ENCODE measurements at places on chromosomes 5 and 9.

DNA sequence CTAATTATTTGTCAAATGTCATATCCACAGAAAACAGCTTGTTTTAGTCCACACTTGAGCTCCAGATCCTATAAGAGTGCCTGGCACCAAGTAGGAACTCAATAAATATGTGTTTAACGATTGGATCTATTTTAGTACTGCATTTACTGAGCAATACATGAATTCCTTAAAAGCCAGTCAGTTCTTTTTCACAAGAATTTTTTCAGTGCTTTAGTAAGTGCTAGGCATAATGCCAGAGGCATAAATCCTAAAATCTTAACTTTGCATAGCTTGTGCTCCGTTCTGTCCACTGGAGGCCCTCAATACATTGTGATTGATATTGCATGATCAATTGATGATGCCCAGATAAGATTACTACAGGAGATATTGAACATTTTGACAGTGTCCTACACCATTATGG lies 67.3 kb upstream of the PCSK5 start:
- DNase-seq = no peak

DNA sequence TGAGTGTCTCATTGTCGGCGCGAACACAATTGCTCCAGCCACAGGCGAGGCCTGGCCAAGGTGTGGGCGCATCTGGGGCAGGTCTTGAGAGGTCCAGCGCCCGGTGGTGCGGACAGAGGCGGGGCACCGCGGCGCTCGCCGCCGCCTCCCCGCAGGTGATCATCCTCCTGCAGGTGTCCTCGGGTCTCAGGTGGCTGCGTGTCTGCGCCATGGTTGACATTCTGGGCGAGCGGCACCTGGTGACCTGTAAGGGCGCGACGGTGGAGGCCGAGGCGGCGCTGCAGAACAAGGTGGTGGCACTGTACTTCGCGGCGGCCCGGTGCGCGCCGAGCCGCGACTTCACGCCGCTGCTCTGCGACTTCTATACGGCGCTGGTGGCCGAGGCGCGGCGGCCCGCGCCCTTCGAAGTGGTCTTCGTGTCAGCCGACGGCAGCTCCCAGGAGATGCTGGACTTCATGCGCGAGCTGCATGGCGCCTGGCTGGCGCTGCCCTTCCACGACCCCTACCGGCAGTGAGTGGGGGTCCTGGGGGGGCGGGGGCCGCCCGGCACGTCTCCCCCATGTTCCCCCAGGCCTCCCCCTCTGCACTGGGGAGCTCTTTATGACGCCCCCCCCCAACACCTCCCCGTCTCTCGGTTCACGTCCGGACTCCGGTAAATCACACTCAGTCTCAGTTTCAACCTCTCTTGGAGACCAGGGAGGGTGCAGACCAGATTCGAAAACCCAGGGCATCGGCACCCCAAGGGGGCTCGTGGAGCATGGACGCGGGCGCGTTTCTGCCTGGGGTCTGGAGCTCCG lies 446 bp downstream of the NXNL2 start:
- DNase-seq = peak; percentile 78

GRCh38 chr9:123611226-123611625 lies 255.2 kb downstream of the CRB2 start:
- no peak for DNase-seq

DNA sequence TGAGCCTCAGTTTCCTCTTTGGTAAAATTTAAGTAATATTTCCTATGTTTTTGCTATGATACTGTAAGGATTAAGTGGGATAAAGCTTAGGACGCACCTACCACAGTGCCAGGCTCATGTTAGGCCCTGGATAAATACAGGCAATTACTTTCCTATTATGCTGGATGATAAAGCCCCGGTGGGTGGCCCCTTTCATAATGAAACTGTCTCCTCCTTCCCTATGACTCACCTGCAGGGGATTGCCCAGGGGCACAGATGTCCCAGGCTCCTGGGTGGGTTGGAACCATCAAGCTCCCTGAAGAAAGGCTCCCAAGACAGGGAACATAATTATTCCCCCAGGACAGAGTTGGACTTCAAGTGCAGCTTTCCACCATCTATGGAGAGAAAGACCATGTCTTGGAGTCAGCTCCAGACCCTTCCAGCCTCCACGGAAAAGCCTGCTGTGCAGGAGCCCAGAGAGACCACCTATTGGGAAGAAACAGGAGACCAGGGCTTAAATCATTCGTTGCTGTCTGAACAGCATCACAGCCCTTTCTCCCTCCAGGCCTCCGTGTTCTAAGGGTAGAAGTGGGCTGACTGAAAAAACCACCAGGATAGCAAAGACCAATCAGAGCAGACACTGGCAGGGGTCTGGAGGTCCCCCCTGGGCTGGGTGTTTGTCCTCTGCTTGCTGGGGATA lies 43.2 kb upstream of the FOXE1 start:
- DNase-seq = no peak

DNA sequence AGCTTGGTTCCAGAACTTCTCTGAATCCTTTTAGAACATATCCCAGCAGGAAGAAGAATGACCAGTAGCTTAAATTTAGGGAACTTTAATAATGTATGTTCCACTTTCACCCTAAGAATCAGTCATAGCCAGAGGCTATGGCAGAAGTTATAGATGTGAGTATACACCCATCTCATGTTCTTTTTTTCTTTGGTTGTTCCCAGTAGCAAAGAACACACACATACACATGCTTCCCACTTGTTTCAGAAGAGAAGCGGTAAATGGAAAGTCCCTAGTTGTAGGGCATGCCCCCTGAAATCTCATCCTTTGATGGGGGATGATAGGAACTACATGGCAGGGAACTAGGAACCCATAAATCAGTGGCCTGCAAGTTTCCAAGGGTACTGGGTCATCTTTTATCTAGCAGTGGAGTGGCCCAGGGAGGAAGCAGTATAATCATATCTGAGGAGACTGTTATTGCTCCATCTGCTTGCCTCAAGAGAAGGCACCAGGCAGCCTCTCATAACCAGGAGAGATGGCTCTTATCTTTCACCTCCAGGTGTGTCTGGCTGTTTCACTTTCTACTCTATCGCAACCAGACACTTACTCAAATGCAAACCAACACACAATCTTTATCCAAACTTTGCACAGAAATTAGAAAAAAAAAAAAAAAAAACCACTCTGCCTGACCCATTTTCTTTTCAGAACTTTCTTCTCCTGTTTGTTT lies 109.5 kb downstream of the SNCAIP start:
- no peak for DNase-seq

DNA sequence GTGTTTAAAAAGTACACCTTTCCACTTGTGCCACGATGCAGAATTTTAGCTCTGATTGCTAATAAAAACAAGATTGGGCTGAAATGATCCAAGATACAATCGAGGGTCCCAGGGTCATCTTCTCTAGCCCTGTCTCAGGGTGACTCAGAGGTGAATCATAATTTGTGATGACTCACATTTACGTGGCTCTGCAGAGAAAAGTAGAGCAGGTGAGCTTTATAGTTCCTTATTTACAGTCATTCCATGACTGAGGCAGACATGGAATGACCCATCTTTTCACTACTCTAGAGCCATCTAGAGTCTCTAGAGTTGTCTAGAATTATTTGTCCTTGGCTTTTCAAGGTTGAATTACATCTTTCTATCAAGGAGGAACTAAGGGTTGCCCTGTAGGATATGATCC lies 155.2 kb downstream of the GAS1 start:
- no peak for DNase-seq

- DNase-seq = no peak
Observed at GRCh38 chr5:135979510-135979909, 24.7 kb upstream of the LECT2 start.

- peak; percentile 29 for DNase-seq
Observed at GRCh38 chr9:121399883-121400607, 30.0 kb upstream of the STOM start.

GRCh38 chr5:134600600-134600999 lies 32.0 kb downstream of the SAR1B start:
- DNase-seq = no peak

GRCh38 chr5:171421331-171422262 lies 2.1 kb downstream of the FGF18 start:
- no peak for DNase-seq

- DNase-seq = no peak
Observed at GRCh38 chr5:174245516-174246075, 200.1 kb downstream of the NSG2 start.

DNA sequence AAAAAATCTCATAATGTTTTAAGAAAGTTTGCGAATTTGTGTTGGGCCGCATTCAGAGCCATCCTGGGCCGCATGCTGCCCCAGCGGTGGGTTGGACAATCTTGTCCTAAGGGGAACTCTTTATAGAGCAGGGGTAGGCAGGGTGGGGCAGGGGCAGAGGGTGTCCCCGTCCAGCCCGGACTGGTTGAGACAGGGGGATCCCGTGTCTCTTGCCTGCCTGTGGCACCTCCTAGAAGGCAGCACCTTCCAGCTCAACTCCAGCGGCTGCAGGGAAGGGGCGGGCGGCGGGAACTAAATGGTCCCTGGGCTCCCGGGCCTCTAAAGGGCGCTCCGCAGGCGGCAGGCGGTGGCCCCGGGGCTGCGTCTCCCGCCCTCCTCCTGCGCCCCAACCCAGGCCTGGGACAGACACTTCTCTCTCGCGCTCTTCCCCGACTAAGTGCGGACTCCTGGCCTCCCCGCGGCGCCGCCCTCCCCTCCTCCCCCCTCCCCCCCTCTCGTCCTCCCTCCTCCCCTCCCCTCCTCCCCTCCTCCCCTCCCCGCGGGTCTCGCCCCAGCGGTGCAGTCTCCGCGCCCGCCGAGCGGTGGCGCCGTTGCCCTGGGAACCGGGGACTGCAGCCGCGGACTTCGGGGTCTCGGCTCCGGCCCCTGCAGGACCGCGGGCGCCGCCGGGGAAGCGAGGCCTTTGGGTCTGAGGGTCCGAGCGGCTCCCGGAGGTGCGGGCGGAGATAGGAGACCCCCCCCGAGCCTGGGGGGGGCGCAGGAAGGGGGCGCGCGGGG lies 132.6 kb downstream of the MRPL36 start:
- peak; percentile 50 for DNase-seq

DNA sequence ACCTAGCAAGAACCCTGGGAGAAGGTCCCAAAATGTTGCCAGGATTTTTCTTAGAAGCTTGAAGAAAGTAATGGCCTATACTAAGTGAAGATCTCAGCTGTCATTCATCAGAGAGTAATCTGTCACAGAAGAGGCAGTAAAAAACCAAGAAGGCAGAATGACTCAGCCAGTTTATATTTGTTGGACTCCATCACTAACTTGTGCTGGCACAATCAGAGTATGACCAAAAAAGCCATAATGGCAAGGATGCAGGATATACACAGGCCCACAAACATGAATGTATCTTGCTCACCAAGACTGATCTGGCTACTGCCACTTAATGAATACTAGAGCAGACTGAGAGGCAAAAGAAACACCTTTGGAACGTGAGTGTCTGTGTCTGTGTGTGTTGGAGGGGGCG lies 104.0 kb upstream of the POU5F2 start:
- DNase-seq = no peak
